COR-L47 (cell line): ENCODE measurements at places on chromosomes 6 and 20.

DNA sequence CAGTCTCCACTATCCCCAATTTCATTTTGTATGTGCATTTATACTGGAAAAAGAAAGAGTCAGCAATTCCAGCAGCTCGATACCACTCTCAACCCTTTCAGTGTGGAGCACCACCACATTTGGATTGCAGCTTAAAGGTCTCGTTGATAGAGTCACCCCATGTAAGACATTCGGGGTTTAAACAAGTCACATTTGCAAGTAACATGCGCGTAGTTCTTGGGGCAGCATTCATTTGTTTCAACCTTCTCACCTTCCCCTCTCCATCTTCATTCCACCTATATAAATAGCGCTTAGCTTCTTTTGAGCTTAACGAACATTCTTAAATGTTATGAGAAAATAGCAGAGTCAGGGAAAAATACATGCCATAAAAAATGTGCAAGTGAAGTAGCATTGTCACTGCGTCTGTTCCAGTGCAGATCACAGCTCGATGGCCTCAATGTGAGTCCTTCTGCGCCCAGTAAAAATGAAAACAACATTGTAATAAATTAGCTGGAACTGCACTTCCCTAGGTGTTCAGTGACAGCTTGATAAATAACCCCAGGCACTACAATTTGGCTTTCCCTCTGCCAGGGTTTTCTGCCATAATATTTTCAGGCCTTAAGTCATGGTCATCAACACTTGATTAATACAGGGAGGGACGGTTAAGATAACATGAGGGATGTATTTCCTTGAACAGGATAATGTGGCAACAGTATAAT is 737.8 kb upstream of the NRSN1 start:
- no peak for DNase-seq

- DNase-seq = no peak
Observed at GRCh38 chr6:44224965-44225305, 1.5 kb downstream of the SLC29A1 start.

GRCh38 chr6:114162691-114163347 is 180.0 kb downstream of the HS3ST5 start:
- no peak for DNase-seq

GRCh38 chr6:64123761-64124633 is 488.4 kb downstream of the PHF3 start:
- no peak for DNase-seq

DNA sequence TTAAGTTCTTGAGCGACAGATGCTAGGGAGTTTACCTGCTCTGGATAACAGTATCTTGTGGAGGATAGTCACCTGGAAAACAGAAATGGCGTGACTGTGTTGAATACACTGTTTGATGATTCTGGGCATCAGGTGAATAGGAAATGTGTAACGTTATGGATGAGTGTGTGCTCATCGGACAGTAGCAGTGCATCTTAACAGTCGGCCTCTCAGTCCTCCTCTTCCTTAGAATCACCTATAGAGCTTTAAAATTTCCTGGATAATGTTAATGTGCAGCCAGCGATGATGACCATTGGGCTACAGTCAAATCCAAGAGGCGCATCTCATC is 217.7 kb downstream of the OR2B2 start:
- no peak for DNase-seq

DNA sequence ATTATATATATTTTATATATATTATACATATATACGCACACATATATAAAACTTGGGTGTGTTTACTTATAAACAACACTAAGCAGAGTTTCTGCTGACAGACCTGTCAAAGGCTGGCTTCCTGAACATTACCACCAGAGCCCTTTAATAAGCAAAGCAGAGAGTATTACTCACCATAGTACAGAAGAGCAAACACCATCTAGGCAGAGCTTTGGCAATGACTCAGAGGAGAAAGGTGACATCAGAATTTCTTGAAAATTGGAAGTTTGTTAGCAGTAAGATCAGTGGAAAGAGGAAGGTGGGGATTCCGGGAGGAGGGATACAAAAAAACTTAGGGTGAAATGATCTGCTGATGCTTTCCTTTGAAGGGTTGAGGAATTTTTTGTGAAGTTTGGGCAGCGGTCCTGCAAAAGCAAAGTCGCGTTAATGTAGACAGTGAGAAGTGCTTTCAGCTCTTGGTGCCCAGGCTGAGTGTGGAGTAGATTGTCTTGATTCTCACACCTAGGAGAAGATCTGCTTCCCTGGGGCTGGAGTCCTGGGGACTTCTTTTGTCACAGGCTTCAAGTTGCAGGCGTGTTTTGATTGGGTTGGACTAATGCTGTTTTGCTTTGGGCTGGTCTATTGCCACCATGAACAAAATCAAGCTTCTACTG is 109.6 kb upstream of the BACH2 start:
- DNase-seq = no peak

- DNase-seq = no peak
Observed at GRCh38 chr6:72554761-72555221, 67.1 kb upstream of the KCNQ5 start.

DNA sequence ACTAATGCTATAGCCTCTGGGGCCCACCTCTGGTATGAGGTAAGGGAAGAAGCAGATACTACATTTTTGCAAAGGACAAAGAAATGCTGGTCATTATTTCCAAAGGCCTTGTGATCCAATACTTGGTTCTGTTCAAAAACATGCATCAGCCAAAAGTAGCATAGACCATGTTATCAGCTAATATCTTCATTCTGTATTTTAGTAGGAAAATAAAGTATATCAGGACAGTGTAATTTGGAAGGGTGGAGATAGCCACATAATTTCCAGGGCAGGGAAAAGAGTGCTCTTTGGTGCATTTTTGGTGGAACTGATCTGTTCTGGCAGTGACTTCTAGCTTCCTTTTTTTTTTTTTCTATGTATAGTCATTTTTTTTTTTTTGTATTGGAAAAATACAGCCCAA is 258.0 kb upstream of the SOX4 start:
- DNase-seq = no peak
